NCI-H2081 treated with DMSO at 0.1 percent for 48 hours (cell line): ENCODE measurements at places on chromosomes 1 and 21.
A peak's percentile ranks its signal among the peaks of the same experiment; 100 is the strongest.

GRCh38 chr21:14771593-14771992 is 225.5 kb upstream of the SAMSN1 start:
- no peak for DNase-seq

- no peak for DNase-seq
These were observed 87.7 kb upstream of the POU3F1 start for GRCh38 chr1:38134294-38134755.

- peak; percentile 71 for DNase-seq
These were observed at the start of gene ZNF697 for GRCh38 chr1:119647734-119648619. TSS of gene ZNF697 (minus strand) at chr1:119648266. CDS start at chr1:119626100, 22,166 bp downstream.

DNA sequence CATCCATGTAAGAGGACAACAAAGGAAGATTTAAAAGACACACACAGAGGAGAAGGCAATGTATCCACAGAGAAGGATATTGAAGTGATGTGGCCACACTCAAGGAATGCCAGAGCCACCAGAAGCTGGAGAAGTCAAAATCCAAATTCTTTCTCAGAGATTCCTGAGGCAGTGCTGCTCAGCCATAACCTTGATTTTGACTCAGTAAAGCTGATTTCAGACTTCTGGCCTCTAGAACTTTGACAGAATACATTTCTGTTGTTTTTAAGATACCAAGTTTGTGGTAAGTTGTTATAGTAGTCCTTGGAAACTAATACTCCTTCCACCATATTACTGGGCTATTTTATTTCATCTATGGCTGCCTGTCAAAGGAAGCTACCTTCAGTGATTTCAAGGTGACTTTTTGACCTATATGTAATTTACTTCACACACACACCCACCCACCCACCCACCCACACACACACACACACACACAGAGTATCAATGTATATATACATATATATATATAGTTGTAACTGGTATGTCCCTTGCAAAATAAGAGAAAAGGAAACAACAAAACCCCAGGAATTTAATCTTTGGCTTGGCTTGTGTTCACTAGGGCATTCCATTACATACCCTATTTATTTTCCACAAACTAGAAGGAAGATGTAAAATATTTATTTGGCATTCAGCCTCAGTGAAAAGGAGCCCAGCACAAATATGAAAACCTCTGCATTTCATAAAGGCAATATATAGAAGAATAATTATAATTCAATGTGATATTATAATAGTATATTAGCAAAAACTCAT is 142.1 kb upstream of the PTGFR start:
- DNase-seq = no peak

DNA sequence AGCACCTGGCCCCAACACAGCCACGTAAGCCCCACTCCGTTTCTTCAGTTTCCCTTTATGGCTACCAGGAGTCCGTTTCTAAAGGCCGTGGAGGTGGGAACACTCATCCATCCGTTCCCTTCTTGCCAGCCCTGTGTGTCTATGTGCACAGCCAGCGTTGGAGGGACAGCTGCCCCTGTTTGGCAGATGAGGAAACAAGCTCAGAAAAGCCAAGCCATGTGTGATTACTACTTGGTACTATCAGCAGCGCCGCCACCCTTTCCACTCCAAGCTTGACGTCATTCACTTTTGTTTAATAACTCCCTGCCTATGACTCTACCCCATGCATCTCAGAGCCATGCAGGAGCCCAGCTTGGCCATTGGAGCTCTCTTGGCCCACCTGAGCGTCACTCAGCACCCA is 3.5 kb downstream of the LRP8 start:
- DNase-seq = no peak

GRCh38 chr1:11057477-11057876 is 2.3 kb downstream of the SRM start:
- DNase-seq = no peak

DNA sequence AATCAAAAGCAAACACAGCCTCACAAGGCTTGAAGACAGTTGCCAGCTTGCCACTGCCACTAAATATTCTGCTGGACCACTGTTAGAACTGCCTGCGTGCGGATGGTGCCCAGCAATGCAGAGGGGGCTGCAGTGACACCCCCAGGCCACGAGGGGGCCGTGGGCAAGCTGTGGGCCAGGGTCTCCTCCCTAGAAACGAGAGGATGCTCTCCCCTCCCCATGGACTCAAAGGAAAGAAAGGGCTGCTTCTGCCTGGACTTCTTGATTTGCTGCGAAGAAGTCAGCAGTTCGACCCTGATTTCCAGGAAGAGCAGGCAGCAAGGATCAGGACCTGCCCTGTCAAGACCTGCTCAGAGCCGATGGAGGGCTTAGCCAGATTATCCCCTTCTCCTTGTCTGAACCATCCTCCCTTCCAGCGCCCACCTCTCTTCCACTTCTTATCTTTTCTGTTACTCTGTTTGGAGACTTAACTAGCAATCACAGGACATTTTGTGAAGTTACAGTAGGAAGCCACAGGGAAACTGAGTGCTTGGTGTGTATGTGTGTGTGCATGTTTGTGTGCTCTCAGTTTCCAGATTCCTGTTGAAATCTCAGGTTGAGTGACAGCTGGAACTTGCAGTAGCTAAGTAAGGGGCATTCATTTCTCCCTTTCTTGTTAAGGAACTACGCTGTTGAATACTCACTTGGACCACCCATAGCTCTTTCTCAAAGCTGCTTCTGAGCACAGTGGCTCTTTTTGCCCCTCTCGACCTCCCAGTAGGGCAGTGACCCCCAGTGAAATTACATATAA is 2.7 kb downstream of the MAN1C1 start:
- DNase-seq = no peak

DNA sequence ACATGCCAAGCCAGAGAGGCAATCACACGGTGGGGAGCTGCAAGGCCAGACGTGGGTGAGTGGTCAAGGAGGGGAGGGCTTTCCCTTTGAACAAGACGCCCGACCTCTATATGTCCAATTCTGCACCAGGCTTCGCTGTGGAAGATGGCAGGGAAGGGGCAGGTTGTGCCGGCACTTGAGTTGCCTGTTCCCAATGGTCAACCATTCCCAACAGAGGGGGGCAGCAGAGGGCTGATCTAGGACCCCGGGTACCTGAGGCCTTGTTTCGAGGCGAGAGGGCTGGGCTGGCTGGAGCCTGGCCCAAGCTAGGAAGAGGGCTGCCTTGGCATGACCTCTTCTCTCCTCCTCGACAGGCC is 64.9 kb downstream of the TMEM53 start:
- DNase-seq = no peak

- no peak for DNase-seq
These were observed 48.3 kb upstream of the LHX8 start for GRCh38 chr1:75085931-75086330.

DNA sequence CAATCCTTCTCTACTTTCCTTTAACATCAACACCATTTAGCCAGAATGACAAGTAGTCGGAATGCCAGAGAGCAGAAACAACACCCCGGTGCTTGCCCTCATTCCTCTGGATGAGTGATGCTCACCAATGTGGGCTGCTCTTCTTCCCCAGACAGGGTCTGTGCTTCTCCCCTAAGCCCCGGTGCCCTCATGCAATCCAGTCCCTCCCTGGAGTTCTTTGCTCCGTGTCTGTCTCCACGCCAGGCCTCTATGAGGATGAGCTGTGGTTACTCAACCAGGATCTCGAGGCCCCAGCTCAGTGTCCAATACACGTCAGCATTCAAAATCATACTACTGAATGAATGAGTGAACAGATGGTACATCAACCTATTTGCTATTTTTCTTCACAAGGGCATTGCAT is 29.7 kb upstream of the PDE9A start:
- no peak for DNase-seq

GRCh38 chr1:39255222-39255621 is 50.7 kb downstream of the MACF1 start:
- DNase-seq = no peak
